Daoy (cell line): ENCODE measurements at places on chromosomes 4 and X.

DNA sequence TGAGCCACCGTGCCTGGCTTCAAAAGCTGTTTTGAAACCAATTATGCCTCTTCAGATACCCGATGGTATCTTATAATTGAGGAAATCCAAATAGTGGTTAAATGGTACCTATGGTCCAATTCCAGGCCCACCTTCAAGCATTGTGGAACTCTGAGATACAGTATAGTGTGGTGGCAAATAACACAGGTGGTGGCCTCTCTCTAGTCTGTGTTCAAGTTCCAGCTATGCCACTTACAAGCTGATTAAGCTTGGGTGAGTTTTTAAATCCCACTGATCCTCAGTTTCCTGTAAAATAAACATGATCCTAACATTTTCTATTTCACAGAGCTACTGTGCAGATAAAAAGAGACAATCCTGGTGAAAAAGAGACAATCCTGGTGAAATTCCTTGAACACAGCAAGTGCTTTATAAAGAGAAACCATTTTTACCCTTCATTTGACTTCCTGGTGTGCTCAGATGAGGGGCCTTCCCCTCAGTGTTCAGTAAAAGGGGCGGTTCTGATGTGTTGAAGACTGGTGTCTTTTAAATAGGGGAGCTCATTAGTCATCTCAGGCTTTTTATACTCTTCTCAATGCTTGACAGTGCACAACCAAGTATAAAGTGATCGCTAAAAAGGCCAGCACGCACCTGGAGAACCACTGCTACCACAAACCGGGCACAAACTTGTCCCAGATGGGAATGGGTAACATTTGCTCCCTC, 30.8 kb upstream of the CD40LG start:
- no peak for DNase-seq

DNA sequence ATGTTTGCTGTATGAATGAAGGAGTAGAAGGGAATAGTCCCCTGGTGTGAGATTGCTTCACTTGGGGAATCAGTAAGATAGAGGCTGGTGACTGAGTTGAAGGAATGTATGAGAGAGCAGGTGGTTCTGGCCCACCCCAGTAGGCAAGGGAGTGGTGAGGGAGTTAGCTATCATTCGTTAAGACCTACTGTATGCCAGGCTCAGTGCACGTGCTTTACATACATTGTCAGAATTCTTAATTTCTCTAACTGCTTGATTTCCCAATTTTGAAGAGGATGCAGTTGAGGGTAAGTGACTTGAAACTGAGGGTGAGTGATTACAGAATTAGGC, 700 bp downstream of the VMA21 start:
- DNase-seq, result no peak

DNA sequence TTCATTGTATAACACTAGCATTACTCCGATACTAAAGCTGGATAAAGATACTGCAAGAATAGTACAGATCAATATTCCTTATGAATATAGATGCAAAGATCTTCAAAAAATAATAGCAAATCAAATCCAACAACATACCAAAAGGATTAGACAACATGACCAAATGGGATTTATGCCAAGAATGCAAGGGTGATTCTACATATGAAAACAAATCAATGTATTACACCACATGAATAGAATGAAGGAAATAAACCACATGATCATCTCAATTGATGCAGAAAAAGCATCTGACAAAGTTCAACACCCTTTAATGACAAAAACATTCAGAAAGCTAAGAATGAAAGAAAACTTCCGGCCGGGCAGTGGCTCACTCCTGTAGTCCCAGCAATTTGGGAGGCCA, 42.8 kb downstream of the CUL4B start:
- peak; percentile 31 for DNase-seq

GRCh38 chrX:30930679-30931078, 41.6 kb upstream of the TAB3 start:
- DNase-seq, result no peak

GRCh38 chr4:20638825-20639224, 61.4 kb upstream of the PACRGL start:
- no peak for DNase-seq

GRCh38 chr4:157128395-157128794, 52.4 kb downstream of the GLRB start:
- peak; percentile 10 for DNase-seq

- DNase-seq, result no peak
Observed at GRCh38 chrX:132046533-132046932, 23.4 kb downstream of the STK26 start.

DNA sequence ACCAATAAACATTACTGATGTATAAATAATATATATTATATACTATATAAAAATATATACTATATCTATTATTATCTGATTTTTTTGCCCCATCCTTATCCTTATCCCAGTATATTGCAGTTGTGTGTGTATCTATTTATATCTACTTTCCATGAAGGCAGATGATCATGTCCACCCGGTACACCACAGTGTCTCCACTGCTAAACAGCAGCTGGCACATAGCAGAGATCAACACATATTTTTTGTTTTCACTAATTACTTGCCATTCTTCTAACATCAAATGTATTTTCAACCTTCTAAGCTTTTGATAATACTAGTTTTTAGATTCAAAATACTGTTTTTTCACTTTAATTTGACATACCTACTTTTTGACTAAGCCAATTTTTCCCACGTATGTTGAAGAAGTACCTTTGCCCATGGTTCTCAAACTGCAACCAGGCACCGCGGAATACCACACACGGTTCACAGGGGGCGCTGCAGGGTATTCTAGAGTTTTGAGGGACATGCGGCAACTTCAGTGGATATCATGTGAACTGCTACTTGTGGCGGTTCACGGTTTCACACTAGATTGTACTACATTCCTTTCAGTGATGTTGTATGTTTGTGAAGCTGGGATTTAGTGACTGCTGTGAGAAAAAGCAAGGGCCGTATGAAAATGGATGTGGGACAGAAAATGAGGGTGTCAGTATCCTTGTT, 182.5 kb upstream of the NPY2R start:
- peak; percentile 0 for DNase-seq

GRCh38 chrX:40844471-40844870, 109.1 kb upstream of the MED14 start:
- DNase-seq, result no peak

DNA sequence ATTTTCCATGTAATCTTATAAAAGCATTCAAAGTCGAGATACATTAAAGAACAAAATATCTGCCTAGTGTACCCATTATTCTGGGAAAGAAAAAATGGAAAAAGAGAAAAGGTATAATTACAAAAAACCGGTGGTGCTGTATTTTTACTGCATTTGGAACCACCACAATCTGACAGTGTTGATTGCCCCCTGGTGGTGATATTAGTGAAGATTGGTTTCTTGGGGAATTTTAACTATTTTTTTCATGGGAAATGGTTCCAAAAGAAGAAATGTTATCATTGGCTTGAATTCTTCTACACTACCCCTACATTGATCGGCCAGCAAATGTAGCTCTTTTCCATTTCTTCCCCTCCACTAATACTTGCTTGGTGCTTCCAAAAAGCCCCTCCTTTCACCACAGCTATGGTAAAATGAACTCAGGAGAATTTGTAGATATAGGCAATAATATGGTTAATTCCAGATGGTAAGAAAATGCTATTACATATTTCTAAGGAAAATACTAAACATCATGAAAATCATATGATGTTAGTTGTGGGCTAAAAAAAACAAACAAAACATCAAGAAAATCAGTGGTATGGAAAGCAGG, 50.0 kb downstream of the COX18 start:
- DNase-seq, result peak; percentile 4

GRCh38 chr4:39846120-39846519, 131.6 kb downstream of the PDS5A start:
- peak; percentile 45 for DNase-seq

- peak; percentile 17 for DNase-seq
Observed at GRCh38 chr4:128388352-128388630, 100.7 kb upstream of the PGRMC2 start.

- DNase-seq, result no peak
Observed at GRCh38 chrX:77009691-77010090, 437.5 kb upstream of the FGF16 start.

DNA sequence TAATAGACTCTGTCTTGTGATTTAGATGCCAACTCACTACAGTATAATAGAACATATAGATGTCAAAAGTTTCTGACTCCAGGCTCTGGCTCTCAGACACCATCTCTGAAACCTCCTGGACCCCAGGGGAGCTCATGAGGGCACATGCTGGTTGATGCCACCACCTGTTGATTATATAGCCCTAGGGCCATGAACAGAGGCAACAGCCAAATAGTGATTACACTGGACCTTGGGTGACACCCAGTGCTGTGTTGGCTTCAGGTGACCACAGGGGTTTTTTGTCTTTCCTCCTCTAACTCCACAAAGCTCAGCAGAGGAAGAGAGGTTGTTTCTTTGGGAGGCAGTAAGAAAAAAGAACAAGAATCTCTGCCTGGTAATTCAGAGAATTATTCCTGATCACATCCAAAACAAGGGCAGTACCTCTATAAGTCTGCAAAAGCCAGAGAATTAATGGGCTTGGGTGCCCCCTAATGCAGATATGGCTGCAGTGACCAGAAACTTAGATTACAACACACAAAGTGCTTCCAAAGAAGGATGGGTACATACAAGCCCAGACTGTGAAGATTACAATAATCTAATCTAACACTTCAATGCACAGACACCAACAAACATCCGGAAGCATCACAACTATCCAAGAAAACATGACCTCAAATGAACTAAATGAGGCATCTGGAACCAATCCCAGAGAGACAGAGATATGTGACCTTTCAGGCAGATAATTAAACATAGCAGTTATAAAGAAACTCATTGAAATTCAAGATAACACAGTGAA, 1920.6 kb downstream of the ARAP2 start:
- DNase-seq, result no peak

GRCh38 chr4:45971108-45971507, 152.7 kb downstream of the GABRG1 start:
- no peak for DNase-seq

GRCh38 chr4:172411149-172411548, 597.9 kb downstream of the GALNTL6 start:
- DNase-seq, result no peak

GRCh38 chr4:20418861-20419451, 167.3 kb downstream of the SLIT2 start:
- DNase-seq, result peak; percentile 52

- DNase-seq, result no peak
Observed at GRCh38 chr4:39205000-39205399, 22.7 kb downstream of the WDR19 start.

- no peak for DNase-seq
Observed at GRCh38 chr4:144989306-144989705, 108.7 kb downstream of the ANAPC10 start.

DNA sequence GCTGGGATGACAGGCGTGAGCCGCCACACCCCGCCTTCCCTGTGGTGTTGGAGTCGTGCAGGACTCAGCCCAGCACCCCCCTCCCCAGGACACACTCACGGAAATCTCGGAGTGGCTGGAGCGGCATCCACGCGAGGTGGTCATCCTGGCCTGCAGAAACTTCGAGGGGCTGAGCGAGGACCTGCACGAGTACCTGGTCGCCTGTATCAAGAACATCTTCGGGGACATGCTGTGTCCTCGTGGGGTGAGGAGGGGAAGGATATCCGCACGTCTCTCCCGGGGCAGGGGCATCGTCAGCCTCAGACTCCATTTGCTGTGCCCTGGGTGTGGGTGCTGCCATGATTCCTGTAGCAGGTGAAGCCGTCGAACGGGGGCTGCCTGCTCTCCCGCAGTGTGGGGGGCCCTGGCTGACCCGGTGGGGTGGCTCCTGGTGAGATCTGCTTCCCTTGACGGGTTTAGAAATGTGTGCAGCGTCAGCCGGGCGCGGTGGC, 10.3 kb downstream of the PLCXD1 start:
- no peak for DNase-seq

DNA sequence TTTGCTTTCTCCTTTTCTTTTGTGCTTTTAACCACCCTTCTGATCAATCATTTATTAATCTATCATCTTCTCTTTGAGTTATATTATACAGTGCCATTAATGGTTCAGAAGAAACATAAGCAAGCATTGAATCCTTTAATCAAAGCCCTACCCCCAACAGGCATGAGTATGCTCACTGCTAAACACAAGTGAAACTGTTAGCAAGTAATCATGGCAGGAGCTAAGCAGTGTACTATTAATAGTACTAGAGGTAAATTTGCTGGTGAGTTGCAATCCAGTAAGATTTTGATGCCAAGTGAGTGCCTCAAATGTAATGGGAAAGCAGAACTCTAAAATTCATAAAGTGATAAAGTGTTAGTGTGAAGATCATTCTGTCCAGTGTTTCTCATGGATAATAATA, 57.2 kb downstream of the FNIP2 start:
- no peak for DNase-seq

GRCh38 chr4:108901291-108901690, 138.4 kb upstream of the ETNPPL start:
- no peak for DNase-seq

GRCh38 chrX:132592880-132593279, 104.0 kb upstream of the MBNL3 start:
- DNase-seq, result peak; percentile 3

GRCh38 chrX:153786669-153787068, 5.8 kb downstream of the SRPK3 start:
- DNase-seq, result no peak

DNA sequence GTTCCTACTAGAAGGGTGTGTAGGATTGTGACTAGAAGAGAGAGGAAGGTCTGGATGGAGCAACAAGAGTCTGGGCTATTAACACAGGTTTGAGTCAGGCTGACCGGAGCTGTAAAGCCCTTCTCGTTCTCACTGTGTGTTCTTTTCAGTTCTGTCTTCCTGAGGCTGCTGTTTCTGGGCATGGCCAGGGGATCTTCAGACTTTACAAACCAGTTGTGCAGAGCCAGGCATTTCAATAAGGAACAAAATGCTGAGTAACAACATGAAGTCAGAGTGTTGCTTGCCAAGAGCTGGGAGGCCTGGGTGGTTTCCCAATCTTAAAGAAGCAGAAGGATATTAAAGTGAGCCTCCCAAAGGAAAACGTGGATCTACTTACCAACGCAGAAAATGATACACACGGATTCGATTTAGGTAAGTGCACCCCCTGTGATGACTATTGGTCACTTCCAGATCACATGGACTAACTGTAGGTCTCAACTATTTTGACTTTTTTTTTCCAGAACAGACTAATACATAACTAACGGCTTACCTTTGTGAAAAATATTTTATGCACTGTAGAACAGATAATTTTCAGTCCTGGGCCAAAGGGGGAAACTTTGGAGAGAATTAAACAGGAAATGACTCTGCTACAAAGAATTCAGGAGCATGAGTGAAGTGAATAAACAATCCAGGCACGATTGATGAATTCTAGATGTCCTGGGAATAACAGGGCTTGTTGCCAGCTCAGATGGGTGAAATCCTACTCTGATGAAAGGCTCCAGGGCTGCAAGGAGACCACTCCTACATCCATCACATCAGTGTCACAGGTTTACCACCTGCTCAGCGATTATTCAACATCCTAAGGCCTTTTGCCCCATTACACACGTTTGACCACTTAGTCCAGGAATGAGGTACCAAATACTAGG, 94.5 kb downstream of the ANXA3 start:
- DNase-seq, result peak; percentile 64
